ENCODE measurements at places on chromosomes 7 and 10.

DNA sequence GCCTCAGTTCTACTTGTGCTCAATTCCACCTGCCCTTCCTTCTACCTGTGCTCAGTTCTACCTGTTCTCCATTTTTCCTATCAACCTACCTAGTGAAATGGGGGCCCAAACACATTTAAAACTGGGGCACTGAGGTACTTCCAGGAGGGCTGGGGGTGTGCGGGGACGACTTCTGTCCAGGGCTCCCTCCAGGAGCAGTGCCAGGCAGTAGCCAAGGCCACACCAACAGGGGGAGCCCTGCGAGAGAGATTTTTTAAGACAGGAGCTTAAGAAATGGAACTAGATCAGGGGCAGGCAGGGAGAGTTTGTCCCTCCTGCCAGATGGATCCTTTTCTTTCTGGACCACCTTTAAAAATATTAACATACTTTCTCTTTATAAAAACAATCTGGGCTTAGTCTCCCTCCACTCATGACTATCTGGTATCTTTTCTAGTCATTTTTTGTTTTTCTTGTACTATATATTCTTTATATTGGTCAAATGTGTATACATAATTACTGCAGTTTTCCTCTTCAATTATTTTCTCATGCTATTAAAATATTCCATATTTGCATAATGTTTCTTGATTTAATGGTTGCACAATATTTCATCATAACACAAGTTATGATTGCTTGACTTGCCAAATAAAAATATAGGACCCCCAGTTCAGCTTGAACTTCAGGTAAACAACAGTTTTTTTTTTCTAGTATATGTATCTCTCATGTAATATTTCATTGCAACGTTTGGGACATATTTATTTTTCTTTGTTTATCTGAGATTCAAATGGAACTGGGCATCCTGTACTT is 47.3 kb upstream of the INSYN2A start:
- DNase-seq, result no peak

GRCh38 chr7:3949242-3949640 is 648.2 kb downstream of the SDK1 start:
- DNase-seq, result no peak

DNA sequence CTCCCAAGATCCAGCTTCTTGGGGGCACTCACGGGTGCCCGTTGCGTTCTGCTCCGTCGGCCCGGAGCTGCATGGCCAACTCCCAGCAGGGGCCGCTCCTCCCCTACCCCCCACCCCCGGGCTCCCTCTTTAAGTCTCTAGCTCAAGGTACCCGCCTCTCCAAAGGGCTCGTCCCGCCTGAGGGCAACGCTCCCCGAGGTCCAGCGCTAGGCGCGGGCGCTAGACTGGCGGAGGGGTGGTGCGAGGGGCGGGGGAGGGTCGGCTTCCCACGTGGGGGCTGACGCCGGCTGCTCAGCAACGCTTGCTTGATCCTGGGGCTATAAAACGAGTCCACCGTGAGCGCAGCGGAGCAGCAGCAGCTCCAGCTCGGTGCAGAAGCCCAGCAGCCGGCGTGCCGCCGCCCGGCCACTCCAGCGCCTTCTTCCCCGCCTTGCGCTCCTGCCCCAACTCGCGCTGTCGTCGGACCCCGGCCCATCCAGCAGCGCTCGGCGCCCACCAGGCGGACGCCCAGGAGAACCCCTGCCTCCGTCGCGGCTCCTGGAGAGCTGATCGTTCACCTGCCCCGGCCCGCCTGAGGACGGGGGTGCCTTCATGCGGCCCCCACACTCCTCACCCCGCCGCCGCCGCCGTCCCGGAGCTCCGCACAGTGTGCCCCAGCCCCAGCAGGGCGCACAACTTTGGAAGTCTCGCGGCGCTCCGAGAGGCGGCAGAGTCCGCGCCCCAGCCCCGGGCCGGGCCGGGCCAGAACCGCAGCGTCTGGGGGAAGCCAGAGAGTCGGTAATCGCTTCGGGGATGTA is at the start of gene ADRA2A:
Gene ADRA2A (plus strand): TSS at position 348 of the 797 bp plus-strand sequence. CDS start 968 bp downstream, outside the sequence.
- no peak for DNase-seq

DNA sequence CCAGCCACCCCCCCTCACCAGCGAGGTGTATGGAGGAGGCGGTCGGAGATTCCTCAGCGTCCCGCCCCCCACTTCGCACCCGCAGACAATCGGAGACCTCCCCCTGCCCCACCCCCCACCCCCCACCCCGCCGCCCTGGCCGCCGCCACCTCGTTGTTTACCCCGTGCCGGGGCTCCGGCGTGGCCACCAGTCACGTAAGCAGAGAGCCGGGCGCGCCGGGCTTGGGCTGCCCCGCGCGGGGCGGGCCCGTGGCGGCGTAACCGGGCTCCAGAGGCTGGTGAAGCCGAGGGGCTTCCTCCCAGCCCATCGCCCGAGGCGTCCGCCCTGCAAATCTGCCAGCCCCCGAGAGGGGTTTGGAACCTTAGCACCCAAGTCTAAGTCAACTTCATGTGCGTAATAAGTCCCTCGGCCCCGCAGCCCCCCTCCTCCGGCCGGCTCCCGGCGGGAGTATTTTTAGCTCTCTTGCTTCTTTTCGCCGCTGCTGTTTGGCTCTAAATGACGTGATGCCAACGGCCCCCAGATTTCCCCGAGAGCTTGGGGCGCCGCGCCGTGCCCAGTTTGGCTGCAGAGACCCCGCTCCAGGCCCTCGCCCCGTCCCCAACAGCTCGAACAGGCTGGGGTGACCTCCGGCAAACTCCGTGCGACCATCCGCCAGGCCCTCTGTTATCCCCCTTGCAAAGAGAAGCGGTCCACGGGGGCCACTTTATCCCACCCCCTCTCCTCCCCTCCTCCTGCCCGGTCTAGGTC is 2.7 kb downstream of the MXI1 start:
- no peak for DNase-seq

- DNase-seq, result no peak
These were observed 218.2 kb downstream of the ARL4A start for GRCh38 chr7:12905671-12906070.

GRCh38 chr7:129471402-129471827 is 30.9 kb upstream of the SMKR1 start:
- no peak for DNase-seq

Measured in activated CD8-positive, alpha-beta memory T cell treated with anti-CD3 and anti-CD28 coated beads for 1 hour (primary cell).